ENCODE measurements at places on chromosomes 6 and 20.

DNA sequence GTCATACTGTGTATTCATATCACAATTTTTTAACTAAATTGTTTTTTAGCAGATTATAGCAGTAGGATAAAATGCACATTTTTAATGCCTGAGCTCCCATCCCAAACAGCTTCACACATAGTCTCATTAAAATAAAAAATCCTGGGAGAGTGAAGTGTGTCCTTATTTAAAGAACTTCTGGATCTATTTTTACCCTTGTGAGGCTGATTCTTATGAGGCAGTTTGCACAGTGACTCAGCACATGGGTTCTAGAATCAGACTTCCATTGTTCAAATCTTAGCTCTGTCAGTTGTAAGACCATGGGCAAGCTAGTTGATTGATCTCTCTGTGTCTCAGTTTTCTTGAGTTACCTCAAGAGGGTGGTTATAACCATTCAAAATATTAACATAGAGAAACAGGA is 72.3 kb downstream of the MACROD2 start:
- DNase-seq: no peak

DNA sequence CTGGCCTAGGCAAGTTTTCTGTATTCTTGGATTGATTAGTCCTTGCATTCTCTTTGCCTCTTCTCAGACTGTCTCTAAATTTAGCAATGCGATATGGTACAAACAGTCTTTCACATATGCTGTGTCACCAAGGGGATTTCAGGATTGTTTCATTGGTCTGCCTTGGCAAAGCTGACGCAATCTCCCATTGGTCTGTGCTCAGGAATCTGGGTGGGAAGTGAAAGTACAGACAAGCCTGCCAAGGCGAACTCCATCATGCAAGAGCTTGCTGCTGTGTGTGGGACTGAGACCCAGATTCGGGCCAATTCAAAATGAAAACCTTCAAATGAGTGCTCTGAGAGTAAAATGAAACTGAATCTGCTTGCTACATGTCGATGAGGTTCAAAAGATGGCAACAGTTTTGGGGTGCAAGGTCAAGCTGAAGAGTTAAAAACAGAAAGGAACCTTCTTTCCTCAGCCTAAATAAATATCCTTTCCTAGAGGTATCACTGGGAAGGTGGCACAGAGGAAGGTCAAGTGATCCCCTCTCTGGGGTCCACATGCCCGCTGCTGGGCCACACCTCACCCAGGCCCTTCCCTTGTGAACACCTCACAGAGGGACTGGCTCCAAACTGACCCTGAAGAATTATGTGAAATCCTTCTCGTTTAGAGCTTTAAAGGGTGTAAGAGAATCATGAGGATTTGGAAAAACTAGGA is 198.8 kb upstream of the PREP start:
- DNase-seq: no peak

DNA sequence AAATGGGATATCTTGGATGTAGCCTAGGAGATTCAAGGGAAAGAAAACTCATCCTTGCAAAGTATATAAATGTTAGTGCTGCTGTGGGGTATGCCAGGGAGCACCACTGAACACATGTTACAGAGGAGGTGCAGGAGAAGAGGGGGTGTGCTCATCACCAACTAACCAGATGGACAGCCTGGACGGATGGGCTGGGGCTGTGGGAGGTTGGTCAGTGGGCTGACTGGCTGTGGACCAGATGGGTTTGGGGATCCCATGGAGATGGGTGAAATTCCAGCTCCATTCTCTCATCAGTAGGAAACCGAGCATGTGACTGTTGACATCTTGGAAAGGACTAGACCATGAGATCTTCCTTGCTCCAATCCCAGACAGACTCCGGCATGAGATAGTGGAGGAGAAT is 201.0 kb downstream of the LRFN2 start:
- no peak for DNase-seq

DNA sequence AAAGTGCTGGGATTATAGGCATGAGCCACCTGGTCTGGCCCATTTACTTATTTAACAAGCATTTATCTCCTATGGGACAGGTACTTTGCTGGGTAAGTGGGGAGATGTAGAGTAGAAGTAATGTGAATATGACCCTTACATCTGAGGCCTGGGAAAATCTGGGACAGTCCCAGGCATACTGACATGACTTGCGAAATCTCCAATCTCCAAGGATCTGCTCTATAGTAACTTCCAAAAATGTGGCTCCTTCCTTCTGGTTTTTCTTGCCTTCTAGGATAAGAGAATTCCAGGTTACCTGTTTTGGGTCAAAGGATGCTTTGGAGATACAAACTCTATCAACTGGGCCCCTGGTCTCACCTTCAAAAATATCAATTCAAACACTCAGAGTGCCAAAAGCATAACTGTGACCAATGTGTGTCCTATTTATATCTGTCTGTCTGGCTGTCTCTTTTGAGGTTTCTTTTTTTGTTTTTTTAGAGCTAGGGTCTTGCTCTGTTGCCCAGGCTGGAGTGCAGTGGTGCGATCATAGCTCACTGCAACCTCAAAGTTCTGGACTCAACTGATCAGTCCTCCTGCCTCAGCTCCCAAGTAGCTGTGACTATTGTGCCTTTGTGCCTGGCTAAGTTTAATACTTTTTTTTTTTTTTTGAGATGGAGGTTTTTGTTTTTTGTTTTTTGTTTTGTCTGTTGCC is 11.7 kb upstream of the JARID2 start:
- no peak for DNase-seq

GRCh38 chr6:45428727-45429126 is 51.0 kb upstream of the SUPT3H start:
- no peak for DNase-seq

- DNase-seq: no peak
Measured at GRCh38 chr6:73515204-73515655, 5.6 kb downstream of the EEF1A1 start.

DNA sequence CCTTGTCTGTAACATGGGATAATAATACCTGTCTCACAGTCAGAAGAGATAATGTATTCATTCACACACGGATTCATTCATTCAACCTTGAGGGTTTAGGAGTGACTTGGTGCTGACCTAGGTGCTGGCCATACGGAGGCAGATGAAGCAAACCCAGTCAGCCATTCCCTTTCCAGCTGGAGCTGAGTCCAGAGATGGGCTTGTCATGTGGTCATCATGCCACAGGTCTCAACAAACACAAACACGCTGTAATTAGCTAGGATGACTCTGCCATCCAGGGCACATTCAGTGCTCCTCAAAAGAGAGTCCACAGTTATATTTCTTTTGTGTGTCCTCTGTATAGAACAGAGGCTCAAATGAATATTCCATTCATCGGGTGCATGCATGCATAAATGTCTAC is 19.5 kb upstream of the PRELID3B start:
- DNase-seq: no peak

DNA sequence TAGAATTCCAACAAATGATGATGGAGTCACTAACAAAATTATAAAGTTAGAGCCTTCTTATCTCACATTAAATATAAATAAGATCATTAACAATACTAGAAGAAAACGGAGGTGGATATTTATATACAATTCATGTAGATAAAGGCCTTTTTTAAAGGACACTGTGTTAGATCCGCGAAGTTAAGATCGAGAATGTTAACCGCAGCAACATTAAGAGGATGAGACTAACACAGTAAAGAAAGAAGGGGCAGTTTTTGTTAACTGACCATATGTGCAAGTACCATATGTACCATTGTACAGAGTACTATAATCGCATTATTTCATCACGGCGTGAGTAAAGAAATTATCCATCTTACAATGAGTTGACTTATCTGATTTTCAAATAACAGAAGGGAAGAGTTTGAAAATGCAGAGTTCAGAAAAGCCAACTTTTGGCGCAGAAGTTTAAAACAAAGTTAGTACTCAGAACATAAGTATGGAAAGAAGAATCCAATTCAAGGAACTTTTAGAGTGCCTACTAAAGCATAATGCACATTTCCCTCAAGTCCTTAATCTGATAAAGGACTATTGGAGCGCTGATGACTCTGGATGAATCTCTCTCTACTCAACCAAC is 1.4 kb downstream of the FBXL4 start:
- no peak for DNase-seq

DNA sequence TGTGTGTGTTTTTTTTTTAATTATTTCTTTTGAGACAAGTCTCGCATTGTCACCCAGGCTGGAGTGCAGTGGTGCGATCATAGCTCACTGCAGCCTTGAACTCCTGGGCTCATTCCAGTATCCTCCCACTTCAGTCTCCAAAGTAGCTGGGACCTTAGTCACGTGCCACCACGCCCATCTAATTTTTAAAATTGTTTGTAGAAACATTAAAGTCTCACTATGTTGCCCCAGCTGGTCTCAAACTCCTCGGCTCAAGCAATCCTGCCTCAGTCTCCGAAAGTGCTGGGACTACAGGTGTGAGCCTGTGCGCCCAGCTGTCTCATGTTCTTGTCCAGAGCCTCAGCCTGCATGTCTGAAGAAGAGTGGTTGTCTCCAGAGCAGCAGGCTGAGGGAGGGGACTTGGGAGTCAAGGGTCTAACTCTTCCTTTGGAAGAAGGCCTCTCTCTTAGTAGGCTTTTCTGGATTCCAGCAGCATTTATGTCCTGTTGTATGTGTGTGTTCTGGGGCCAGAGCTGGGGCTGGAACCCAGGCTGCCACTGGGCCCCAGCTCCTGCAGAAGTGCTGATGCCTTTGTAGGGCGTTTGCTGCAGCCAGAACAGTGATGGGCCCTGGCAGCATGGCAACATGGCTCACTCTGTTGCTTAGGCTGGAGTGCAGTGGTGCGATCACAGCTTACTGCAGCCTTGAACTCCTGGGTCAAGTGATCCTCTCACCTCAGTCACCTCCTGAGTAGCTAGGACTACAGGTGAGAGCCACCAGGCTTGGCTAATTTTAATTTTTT is 5.4 kb downstream of the DNMT3B start:
- no peak for DNase-seq

DNA sequence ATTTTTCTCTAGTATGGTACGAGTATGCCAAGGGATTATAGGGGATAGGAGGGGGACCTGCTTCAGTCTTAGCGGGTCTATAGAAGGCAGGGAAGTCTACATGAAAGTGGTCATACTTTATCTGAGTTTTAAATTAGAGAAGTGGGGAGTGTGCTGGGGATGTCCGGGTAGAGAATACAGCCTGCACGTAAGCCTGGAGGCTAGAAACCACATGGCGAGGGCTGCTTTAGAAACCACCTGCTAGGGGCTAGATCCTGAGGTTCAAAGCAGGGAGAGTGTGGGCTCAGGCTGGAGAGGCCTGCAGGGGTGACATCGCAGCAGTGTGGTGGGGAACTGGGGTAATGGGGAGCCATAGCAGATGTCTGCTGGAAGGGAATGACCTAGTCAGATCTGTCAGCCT is 85.2 kb downstream of the VEGFA start:
- peak; percentile 37 for DNase-seq

DNA sequence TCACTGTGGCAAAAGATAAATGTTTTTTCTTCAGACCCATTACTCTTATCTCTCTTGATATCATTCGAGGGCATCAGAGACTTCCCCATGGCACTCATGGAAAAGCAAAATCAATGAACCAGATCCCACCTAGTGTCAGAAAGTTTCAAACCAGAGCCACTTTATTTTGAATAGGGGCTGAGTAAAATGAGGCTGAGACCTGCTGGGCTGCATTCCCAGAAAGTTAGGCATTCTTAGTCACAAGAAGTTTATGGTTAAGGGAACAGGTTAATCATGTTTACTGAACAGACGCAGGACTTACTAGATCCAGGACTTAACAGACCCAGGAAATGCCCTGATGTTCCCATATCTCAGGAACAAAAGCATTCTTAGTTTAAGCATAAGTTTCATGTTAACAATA is 369.9 kb downstream of the BTBD3 start:
- DNase-seq: no peak

DNA sequence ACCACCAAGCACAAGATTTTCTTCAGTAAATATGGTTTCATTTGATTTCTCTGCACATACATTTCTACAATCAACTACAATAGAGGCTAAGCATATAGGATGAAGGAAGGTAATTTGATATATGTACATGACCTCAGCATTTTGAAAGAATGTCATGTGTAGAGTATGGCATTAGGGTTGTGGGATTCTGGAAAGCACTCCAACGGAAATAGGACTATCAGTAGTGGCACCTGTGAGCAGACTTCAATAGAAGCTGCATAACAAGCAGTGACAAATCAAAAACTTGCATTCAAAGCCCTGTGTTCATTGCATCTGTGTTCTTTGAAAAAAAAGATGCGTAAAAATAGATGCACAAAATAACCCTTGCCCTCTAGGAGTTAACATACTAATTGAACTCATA is 57.5 kb upstream of the EYA4 start:
- no peak for DNase-seq

DNA sequence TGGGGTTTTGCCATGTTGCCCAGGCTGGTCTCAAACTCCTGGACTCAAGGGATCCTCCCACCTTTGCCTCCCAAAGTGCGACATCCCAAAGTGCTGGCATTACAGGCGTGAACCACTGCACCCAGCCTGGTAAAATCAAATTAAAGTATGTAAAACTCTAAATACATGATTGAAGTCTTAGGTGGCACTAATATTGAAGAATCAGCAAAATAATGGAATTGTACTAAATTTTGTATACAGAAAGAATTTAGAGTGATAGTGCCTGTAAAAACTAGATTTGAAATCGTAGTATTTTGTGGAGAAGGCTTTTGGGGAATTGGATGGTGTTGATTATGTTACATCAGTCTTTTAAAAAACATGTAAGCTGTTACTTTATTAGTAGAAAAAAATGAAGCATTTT is 10.0 kb upstream of the PRDM1 start:
- no peak for DNase-seq

- DNase-seq: no peak
Measured at GRCh38 chr6:166589337-166589731, 2.9 kb upstream of the RAMACL start.

DNA sequence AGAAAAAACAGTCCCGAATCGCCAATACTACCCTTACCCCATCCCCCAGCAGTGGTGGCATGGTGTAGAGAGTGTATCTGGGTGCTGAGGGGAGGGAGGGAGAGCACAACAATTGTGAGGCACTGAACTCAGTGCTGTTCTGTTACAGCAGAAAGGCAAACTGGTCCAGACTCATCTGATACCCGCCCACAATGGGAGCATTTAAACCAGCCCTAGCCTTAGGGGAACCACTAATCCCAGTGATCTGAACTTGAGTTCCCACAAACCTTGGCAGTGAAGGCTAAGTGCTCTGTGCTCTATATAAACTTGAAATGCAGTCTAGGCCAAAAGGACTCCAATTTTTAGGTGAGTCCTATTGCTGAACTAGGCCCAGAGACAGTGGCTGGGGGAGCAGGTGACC is 666.4 kb upstream of the PTCHD4 start:
- no peak for DNase-seq

- DNase-seq: no peak
Measured at GRCh38 chr20:45409521-45410272, 1.6 kb downstream of the DBNDD2 start.

- DNase-seq: peak; percentile 44
Measured at GRCh38 chr20:44309763-44310663, 989 bp downstream of the FITM2 start.

GRCh38 chr6:131400779-131401496 is 172.1 kb upstream of the ARG1 start:
- DNase-seq: no peak

DNA sequence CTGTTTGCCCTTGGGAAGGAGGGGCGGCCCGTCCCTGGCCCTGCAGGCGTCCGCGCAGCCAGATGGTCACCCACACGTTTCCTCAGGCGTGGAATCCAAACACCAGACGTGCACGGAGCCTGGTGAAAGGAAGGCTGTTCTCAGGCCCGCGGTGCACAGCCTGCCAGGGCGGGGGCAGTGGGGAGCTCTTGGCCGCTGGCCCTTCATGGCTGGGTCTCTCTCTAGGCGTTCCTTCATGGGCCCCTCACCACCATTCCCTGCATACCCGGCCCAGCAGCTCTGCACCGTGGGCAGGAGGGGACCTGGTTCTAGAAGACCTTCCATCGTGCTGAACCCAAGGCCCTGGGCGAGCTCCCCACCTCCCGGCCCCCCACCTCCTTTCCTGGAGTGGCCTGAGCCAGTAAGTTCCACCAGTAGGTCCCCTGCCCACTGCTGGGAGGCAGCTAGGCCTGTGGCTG is 30.4 kb upstream of the SMOC2 start:
- DNase-seq: no peak

Measured in common myeloid progenitor, CD34-positive (primary cell).